ENCODE measurements at places on chromosomes 5 and 9.

- no peak for DNase-seq
These were observed 81.9 kb downstream of the RMI1 start for GRCh38 chr9:84062538-84062937.

- no peak for DNase-seq
These were observed 258.0 kb downstream of the TLE4 start for GRCh38 chr9:79829566-79830302.

DNA sequence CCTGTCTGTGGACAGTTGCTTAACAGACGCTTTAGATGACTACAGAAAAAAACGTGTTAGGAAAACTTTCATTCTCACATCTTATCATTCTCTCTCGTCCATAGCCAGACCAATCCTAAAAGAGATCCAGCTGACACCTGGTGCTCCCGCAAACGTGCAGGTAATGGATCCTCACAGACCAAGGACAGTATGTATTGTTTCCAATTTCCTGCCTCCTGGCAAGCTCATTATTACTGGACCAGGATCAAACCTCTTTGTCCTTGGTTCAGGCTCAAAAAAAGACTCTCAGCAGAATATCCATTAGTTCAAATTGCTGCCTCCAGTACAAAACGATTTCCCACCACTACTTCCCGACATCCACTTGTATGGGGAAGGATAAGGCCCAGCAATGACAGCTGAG lies 62.4 kb downstream of the SERINC5 start:
- DNase-seq: no peak

GRCh38 chr5:52660621-52661020 lies 127.1 kb upstream of the ITGA1 start:
- no peak for DNase-seq

DNA sequence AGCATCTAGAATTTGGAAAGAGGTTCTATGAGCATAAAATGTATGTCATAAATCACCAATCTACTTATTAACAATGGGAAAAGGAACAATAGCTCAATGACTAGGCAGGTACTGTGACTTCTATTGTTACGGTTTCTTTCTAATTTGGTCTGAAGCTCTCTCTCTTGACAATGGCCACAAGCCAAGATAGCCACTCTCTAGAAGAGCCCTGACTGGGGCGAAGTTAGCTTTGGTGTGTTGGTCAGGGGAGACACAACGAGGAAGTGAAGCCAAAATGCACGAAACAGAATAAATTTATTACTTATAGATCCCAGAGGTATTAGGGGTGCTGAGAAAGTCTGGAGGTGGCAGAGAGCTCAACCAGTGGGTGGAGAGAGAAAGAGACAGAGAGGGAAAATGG lies 9.4 kb upstream of the RAD23B start:
- no peak for DNase-seq

Data from stimulated activated naive CD8-positive, alpha-beta T cell treated with anti-CD3 and anti-CD28 coated beads, Interleukin-15, amount 100 ng/mL, for 72 hours (primary cell).